Astrocyte (in vitro differentiated cells and primary cell): ENCODE measurements at places on chromosomes 5 and 9. TPM values are rescaled to one million over a fixed set of nuclear protein-coding genes. Genes with fewer than 3 reads are reported as not detected.
A peak's percentile ranks its signal among the peaks of the same experiment; 100 is the strongest.

DNA sequence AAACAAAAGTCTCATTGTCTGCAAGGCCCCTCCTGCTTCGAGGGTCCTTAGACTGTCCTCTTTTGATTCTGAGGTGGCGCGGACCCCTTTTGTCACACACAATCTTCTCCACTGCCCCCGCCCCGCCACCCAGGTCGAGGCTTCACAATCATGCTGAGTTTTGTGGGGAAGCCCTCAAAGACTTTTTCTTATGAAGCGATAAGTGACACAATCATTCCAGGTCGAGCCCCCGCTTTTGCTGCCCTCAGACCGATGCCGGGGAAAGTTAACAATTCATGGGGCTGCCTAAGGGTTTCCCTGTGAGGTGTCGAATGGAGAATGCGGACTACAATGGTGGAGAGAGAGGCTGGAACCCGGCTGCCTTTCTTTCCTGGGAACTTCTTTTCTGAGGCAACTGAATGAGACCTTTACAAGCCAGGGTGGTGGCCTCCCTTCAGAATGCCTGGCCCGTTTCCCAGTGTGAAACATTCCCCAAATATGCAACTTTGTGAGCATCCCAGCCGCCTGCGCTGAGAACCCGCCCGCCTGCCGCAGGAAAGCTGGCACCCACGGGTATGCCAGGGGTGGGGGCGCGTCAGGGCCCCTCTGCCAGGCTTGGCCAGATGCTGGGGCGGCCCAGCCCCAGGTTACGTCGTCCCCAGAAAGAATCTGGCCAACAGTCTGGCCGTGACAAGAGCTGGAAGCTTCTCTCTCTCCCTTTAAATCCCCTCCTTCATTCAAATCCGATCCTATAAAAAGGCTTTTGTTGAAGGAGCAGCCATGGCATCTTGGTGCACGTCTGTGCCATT, 71.9 kb downstream of the MAP1B start:
- peak; percentile 90 for DNase-seq

- no peak for DNase-seq
Measured at GRCh38 chr5:36035696-36036095, 31.0 kb downstream of the UGT3A2 start.

DNA sequence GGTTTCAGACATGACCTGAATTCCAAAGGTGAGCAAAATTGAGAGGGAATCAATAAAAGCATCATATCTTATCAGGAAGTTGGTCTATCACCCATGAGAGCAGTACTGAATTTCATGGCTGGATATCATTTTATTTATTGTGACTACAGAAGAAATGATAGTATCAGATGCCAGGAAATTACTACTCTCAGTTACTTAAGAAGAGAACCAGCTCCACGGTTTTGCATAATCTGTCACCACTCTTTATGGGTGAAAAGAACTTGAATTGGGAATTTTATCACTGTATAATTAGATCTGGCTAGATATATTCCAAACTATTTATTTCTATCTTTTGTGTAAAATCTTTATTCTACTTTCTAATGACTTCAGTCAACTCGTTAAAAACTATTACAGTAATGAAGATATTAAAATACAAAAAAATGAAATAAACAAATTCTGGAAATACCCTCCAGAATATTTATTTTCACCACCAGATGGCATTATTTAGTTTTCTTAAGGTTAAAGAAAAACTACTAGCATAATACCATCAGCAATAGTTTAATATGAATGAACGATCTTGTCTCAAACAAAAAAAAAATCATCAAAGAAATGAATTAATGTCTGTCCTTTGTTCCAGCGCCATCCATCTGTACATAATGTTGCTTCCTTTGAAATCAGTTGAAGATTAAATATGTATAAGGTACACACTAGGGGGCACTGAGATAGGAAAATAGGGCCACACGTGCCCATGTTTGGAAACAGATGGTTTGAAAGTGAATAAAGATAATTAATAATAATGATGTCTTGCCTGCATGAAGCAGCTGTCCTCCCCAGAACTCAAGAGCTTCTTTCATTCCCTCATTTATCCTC, 84.7 kb upstream of the SLCO6A1 start:
- DNase-seq, result peak; percentile 15

- no peak for DNase-seq
Measured at GRCh38 chr9:4792054-4792571, 631 bp upstream of the RCL1 start.

- no peak for DNase-seq
Measured at GRCh38 chr5:58199087-58199486, 260.8 kb downstream of the PLK2 start.

DNA sequence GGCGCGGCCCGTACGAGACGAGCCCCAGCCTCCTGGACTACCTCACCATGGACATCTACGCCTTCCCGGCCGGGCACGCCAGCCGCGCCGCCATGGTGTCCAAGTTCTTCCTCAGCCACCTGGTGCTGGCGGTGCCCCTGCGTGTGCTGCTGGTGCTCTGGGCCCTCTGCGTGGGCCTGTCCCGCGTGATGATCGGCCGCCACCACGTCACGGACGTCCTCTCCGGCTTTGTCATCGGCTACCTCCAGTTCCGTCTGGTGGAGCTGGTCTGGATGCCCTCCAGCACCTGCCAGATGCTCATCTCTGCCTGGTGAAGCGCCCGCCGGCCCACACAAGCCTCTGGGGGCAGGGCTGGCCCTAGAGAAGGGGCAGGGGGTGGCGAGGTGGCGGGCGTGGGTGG, 18.5 kb downstream of the PLPP7 start:
- DNase-seq, result no peak

DNA sequence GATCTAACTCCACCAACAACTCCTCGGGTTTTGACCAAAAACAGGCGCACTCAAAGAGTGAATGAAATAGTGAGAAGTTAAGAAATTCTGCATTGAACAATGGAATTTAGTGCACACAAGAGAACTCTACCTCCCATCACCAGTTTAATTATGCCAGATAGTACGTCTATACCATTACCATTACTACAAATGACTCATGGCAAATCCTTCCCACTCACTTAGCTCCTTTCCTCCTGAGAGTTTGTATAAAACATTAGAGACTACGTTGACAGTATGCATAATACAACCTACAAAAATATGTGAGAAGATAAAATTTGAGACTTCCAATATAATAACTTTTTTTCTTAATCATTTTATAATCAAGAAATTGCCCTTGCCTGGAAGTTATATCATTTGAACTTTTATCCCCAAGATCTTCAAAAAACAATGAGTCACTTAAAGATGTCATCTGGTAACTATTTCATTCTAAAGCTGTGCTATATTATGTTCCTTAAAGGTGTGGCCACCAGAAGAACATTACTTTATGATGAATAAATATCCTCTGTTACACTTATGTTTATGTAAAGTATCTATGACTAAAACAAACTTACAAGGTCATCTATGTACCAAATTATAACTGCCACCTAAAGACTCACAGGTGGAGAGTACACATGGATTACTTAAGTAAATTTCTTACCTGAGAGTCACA, 297.9 kb upstream of the PTGER4 start:
- DNase-seq, result peak; percentile 19

- DNase-seq, result no peak
Measured at GRCh38 chr9:129567329-129567728, 53.6 kb downstream of the C9orf50 start.

DNA sequence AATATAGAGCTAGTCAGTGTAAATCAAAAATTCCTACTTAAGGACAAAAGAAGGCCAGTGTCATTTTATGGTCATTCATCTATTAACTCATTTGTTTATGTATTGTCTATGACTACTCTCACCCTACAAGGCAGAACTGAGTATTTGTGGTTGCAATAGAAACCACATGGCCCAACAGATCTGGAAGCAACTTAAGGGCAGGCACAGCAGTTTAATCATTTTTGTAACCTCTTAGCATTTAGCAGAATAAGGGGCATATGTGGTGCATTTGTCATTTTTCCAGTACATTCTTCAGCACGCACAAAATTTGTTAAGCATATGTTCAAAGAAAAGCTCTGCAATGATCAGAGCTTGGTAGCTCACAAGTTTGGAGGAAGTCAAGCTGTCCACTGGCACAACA, 1.1 kb downstream of the FKBP15 start:
- peak; percentile 88 for DNase-seq

DNA sequence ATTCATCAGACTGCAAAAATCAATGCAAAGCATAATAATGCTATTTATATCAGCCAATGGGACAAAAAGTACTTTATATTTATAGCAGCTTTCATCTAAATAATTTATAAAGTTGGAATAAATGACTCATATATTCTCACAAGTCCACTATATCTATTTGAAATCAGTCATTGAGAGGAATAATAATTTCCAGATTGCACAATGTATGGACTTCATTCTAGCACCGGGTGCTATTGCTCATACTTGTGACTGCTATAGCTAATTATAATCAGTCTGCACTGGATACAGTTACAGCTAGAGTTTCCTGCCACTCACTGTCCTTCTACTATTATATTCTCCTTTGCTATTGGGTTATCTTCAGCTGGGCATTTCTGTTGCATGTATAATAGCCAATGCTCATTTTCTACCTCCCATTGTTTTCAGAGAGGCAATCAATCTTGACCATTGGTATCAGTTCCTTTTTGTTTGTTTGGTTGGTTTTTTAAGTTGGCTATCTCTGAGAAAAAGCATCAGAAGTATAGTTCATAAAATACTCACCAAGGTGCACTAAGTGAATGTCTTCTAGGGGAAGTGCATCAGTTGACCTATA, 1.9 kb downstream of the CDH18 start:
- DNase-seq, result peak; percentile 7

DNA sequence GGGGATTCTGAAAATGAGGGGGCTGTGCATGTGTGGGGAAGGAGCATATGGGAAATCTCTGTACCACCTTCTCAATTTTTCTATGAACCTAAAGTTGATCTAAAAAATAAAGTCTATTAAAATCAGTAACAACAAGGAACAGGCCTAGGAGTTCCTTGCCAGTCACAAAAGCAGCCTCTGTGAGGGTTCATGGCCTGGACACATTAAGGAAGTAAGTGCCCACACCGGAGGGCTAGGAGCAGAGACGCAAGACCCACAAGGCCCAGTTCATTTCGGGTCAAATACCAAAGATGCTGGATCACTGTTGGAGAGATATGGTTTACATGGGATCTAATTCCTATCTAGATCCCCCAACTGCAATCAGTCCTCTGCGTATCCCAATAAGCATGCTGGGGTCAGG, 88.4 kb downstream of the SEMA4D start:
- DNase-seq, result no peak

DNA sequence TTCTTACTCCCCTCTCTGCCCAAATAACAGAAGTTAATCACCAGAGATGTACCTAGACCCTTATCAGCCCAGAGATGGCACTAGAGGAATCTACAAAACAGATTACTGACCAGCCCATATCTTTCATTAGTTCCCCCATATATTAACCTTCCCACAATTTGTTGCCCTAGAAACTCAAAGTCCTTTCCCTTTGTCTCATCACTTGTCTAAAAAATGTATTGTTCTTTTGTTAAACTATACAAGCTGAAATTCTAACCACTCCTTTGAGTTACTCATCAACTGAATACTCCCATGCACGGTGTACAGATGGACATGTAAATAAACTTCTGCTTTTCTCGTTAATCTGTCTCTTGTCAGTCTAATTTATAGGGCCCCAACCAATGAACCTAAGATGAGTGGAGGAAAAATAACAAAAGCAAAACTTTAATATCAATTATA, 130.9 kb downstream of the CCDC192 start:
- peak; percentile 22 for DNase-seq

DNA sequence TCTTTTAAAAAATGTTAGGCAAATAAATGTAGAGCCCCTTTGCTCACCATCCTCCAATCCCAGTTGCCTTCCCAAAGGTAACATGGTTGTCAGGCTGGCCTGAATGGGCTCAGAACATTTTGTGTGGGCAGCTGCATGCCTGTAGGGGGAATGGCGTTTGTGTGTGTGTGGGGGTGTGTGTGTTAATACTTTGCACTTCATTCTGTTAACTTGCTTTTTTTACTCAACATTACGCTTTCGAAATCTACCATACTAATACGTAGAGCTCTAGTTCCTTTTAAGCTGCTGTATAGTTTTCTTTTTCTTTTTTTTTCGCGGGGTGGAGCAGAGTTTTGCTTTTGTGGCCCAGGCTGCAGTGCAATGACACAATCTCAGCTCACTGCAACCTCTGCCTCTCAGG, 14.0 kb downstream of the MYOZ3 start:
- no peak for DNase-seq

- peak; percentile 52 for DNase-seq
Measured at GRCh38 chr5:115626445-115626823, 598 bp upstream of the TMED7 start.

- peak; percentile 99 for DNase-seq
Measured at GRCh38 chr9:91164724-91165520, 196.8 kb downstream of the AUH start.

DNA sequence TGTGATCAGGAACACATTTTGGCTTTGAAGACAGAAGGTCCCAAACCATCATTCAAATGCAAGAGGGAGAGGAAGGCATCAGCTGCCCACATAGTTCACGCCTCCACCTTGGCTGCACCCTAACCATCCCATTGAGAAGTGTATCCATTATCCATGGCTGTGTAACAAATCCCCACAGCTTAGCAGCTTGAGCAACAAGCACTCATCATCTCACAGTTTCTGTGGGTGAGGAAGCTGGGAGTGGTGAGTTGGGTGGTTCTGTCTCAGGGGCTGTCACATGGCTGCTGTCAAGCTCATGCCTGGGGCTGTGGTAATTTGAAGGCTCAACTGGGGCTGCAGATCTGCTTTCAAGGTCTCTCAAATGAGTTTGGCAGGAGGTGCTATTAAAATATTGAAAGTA, 23.0 kb upstream of the CEP72 start:
- no peak for DNase-seq

DNA sequence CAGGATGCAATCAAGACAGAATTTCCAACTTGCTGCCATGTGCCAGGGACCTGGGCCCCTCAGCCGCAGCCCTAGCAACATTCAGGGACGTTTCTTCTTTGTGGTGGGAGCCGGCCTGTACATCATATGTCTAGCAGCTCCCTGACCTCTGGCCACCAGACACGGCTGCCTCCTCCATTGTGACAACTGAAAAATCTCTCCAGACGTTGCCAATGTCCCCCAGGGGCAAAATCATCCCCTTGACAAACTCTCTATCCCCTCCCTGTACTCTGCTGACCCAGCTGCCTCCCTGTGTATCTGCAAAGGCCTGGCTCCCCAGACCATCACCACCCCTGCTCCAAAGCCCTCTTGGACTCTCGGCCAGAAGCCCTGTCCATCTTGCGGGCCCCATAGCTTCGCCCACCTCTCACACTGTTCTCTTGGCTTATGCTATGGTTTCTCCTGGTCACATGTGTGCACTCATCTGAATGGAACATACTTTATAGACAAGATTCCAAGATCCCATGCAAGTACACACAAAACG, 40.8 kb downstream of the BICD2 start:
- no peak for DNase-seq

The C1QTNF2 gene
- total RNA-seq, result 0.62 and 0.64 TPM in 2 replicates

The CCDC187 gene
- total RNA-seq, result 0.09 TPM in 1 of 2 replicates, not detected in the other

The CD74 gene
- total RNA-seq, result 9.1 and 15.7 TPM in 2 replicates

The PCDHB11 gene
- 2.1 TPM in 2 replicates for total RNA-seq

The ACTL7A gene
- not detected in 2 replicates for total RNA-seq

The LCN9 gene
- total RNA-seq, result 2.1 and 4.8 TPM in 2 replicates

The WNK2 gene
- total RNA-seq, result 0.89 and 1.9 TPM in 2 replicates

The SLC6A18 gene
- not detected in 2 replicates for total RNA-seq

The MAN1B1 gene
- 69.2 and 89.0 TPM in 2 replicates for total RNA-seq

The GPR150 gene
- total RNA-seq, result 0.14 TPM in 1 of 2 replicates, not detected in the other

The PCDHB12 gene
- total RNA-seq, result 0.87 and 1.2 TPM in 2 replicates

The CREBRF gene
- total RNA-seq, result 10.0 and 10.1 TPM in 2 replicates
